ENCODE measurements at places on chromosomes 12 and 14.

GRCh38 chr12:510071-510825 is 50.5 kb downstream of the B4GALNT3 start:
- no peak for DNase-seq

DNA sequence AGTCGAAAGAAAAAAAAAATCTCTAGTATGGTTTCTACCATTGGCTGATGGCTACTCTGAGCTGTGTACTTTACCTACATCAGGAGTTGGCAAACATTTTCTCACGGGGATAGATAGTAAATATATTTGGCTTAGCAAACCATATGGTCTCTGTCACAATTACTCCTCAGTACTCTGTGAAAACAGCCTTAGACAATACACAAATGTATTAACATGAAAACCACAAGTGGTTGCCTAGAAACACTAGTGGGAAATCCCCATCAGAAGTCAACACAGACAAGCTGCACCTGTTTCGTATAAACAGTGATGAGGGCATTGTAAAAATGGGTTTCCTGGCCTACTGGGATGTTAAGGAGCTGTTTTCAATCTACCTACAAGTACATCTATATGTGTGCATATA is 84.6 kb upstream of the NAV3 start:
- no peak for DNase-seq

DNA sequence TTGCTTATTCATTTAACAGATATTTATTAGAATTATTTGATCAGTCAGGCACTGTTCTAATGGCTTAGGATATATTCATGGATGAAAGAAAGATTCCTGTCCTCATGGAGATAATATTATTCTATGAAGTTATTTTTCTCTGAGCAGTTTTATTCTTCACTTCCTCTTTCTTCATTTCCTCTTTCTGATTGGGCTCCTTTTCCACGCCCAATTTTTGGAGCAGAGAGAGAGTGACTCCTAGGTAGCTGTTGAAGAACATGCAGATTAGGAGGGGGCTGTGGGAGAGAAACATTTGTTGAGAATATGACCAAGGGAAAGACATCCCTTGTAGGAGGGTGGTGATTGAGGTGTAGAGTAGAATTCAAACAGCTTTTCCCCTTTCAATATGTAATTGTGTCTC is 6.0 kb upstream of the YARS2 start:
- DNase-seq, result no peak

DNA sequence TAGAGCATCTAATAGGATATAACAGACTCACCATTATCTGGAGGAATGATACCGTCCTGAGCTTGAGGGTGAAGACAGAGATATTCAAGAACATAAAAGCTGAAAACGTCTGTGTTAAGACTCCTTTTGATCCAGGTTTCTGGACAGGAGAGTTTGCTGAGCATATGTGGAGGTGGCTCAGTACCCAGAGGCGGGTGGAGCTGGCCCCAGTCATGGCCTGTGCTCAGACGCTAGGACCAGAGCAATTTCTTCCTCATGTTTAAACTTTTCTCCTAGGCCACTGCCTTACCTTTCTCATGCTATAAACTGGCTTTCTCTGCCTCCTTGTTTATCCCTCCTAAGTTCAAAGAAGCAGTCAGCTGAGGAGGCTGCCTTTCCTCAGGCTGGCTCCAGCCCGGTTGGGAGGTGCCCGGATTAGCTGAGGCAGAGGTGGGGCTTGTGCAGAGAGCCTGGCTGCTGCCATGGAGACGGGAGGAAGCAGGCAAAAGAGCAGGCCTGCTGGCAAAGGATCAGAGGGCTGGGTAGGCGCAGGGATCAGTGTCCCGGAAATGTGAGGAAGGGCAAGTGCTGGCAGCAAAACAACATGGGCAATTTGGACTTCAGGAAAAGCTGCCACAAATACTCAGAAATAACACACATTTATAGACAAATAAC is 13.7 kb downstream of the COA8 start:
- no peak for DNase-seq

- DNase-seq, result no peak
Measured at GRCh38 chr14:98321841-98322240, 950.2 kb downstream of the BCL11B start.

GRCh38 chr12:70983692-70984091 is 63.2 kb upstream of the PTPRR start:
- DNase-seq, result no peak

GRCh38 chr14:93092606-93093556 is 22.8 kb downstream of the ITPK1 start:
- DNase-seq, result no peak

GRCh38 chr12:57280211-57281062 is 29.4 kb upstream of the STAC3 start:
- DNase-seq, result peak; percentile 73

- DNase-seq, result no peak
Measured at GRCh38 chr12:124786061-124786964, 77.4 kb downstream of the SCARB1 start.

GRCh38 chr12:120801146-120801545 is 75.5 kb downstream of the ACADS start:
- DNase-seq, result no peak

- DNase-seq, result no peak
Measured at GRCh38 chr14:93267149-93267711, 60.2 kb downstream of the UBR7 start.

DNA sequence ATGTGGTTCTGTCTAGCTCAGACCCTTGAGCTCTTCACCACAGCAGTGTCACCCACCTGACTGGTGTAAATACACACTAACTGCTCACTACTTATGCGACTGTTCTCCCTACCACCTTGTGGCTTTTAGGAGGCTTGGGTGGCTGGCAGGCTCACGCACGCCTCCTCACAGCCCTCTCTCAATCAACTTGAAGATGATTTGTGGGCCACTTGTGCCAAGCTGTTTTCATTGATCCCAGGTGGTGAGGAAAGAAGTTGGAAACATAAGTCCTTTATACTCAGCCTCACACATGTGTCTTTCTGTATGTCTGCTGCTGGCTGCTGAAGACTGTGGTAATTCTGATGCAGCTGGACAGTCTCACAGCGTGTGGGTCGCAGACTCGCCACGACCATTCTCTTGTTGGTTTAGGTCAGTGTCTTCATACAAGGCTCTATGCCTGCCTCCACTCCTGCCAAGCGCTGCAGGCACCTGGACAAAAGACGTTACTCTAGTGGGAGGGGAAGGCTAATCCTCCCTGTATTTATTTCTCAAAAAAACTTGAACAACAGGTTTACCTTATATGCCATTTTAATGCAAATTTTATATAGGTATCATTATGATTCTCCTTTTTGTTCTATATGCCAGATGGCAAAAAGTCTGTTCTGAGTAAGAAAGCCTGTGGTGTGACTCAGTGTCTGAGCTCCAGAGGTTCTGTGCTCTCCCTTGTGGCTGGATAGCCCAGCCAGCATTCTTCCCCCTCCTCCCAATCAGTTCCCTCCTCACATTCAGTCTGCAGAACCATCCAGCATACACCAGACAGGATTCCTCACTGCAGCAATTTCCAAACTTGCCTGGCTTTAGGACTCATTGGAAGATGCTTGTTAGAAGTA is 115.6 kb downstream of the DIP2B start:
- peak; percentile 5 for DNase-seq

DNA sequence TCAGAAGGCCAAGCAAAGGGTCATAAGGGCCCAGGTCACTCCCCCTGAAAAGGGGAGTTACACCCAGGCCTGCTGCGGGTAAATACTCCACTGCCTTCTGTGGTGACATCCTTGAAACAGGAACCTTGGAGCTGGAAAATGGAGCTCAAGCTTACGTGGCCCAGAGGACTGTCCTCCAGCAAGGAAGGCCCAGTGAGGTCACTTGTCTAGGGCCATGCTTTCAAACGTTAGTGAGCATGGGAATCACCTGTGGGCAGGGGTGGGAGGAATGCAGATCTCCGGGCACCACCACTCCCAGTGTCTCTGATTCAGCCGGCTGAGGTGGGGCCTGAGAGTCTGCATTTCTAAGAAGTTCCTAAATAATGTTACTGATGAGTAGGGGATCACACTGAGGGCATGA is 140.5 kb upstream of the CCND2 start:
- no peak for DNase-seq

DNA sequence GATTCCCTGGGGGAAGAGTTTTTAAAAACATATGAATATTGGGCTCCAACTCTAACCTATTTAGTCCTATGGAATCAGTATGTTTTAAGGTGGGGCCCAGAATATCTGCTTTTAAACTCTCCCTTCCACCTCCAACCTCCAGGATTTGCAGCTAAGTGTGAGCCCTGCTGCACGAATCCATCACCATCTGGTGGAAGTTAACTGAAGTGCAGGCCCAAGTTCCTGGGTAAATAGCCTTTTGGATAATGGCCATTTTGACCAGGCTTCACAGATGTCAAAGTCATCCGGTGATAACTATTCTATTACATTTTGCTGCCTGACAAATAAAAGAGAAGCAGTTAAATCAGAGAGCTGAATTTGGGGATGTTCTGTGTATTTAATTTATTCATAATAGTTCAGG is 58.1 kb upstream of the RMST start:
- peak; percentile 2 for DNase-seq

DNA sequence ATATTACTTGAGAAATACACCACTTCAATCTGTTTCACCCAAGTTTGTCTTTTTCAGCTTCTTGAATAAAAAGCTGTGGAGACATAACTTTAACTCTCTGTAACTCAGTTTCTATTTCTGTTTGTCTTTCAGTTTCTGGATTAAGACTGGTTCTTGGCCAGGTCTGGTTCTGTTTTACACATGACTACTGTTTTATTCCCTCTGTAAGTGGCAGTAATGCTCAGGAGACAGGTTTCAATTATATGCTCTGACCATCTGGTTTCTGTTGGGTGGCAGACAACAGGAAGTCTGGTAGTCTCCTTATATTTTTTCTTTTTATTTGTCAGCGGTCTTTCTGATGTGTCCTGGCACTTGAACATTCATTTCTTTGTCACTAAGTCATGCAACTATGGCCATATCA is 102.9 kb downstream of the RPS29 start:
- no peak for DNase-seq

GRCh38 chr12:3527181-3527580 is 36.2 kb downstream of the PRMT8 start:
- no peak for DNase-seq
